ENCODE measurements at places on chromosomes 12 and 14. TPM values are rescaled to one million over a fixed set of nuclear protein-coding genes. Genes with fewer than 3 reads are reported as not detected.
A peak's percentile ranks its signal among the peaks of the same experiment; 100 is the strongest.

DNA sequence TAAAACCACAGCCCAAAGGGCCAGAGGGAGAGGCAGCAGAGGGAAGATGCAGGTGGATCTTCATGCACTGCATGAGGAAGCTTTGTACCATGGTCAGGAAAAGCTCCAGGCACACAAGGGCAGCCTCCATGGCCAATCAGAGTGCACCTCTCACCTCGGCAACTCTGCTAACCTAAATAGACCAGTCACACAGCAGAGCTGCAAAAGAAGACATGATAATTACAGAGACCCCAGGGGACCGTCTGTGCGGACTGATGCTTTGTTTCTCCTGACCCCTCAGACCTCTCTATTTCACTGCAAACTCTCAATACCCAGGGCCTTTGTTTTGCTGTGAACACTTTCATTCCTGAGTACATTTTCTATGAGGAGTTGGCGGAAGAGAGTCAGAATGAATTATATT, 10.7 kb upstream of the TCL1B start:
- no peaks in the 10 kb centered on the region for H3K27me3 ChIP-seq
- H3K4me3 ChIP-seq: no peak overlapping the region
- DNase-seq: no peak
- H3K4me1 ChIP-seq: no peaks in the 10 kb centered on the region

GRCh38 chr12:110224379-110225304, 56.4 kb upstream of the ATP2A2 start:
- H3K27ac ChIP-seq: peak overlapping the region; percentile 6
- no peaks in the 10 kb centered on the region for H3K27me3 ChIP-seq
- peak; percentile 68 for DNase-seq
- no peaks in the 10 kb centered on the region for H3K4me1 ChIP-seq
- H3K36me3 ChIP-seq: peaks cover 5% of the 10 kb centered on the region
- H3K4me3 ChIP-seq: peak overlapping the region; percentile 30

- DNase-seq: peak; percentile 97
- H3K4me3 ChIP-seq: no peak overlapping the region
- peaks cover 56% of the 10 kb centered on the region for H3K4me1 ChIP-seq
- H3K27ac ChIP-seq: peak overlapping the region; percentile 93
- H3K36me3 ChIP-seq: no peaks in the 10 kb centered on the region
- no peaks in the 10 kb centered on the region for H3K27me3 ChIP-seq
Observed at GRCh38 chr14:61561657-61562276, 133.5 kb upstream of the HIF1A start.

- no peaks in the 10 kb centered on the region for H3K36me3 ChIP-seq
- H3K27ac ChIP-seq: no peak overlapping the region
- no peaks in the 10 kb centered on the region for H3K4me1 ChIP-seq
- no peak overlapping the region for H3K4me3 ChIP-seq
- H3K27me3 ChIP-seq: no peaks in the 10 kb centered on the region
Observed at GRCh38 chr12:28360253-28360652, 170.0 kb downstream of the CCDC91 start.

GRCh38 chr12:19792028-19792427, 352.7 kb downstream of the AEBP2 start:
- H3K36me3 ChIP-seq: no peaks in the 10 kb centered on the region
- no peaks in the 10 kb centered on the region for H3K27me3 ChIP-seq
- DNase-seq: no peak
- H3K4me3 ChIP-seq: no peak overlapping the region
- H3K4me1 ChIP-seq: no peaks in the 10 kb centered on the region
- H3K27ac ChIP-seq: no peak overlapping the region

- H3K36me3 ChIP-seq: peaks cover 4% of the 10 kb centered on the region
- H3K4me1 ChIP-seq: no peaks in the 10 kb centered on the region
- no peak overlapping the region for H3K4me3 ChIP-seq
- no peaks in the 10 kb centered on the region for H3K27me3 ChIP-seq
- H3K27ac ChIP-seq: no peak overlapping the region
- no peak for DNase-seq
Observed at GRCh38 chr14:34956931-34957330, 25.9 kb upstream of the SRP54 start.

The MDGA2 gene
- polyA plus RNA-seq: not detected

GRCh38 chr12:130568501-130568900, 147.6 kb downstream of the RIMBP2 start:
- no peaks in the 10 kb centered on the region for H3K36me3 ChIP-seq
- no peak overlapping the region for H3K4me3 ChIP-seq

The FSCB gene
- not detected for polyA plus RNA-seq

- no peak for DNase-seq
- H3K4me1 ChIP-seq: no peaks in the 10 kb centered on the region
- no peaks in the 10 kb centered on the region for H3K27me3 ChIP-seq
- H3K27ac ChIP-seq: no peak overlapping the region
Observed at GRCh38 chr14:65210118-65210821, 108.0 kb upstream of the MAX start.

DNA sequence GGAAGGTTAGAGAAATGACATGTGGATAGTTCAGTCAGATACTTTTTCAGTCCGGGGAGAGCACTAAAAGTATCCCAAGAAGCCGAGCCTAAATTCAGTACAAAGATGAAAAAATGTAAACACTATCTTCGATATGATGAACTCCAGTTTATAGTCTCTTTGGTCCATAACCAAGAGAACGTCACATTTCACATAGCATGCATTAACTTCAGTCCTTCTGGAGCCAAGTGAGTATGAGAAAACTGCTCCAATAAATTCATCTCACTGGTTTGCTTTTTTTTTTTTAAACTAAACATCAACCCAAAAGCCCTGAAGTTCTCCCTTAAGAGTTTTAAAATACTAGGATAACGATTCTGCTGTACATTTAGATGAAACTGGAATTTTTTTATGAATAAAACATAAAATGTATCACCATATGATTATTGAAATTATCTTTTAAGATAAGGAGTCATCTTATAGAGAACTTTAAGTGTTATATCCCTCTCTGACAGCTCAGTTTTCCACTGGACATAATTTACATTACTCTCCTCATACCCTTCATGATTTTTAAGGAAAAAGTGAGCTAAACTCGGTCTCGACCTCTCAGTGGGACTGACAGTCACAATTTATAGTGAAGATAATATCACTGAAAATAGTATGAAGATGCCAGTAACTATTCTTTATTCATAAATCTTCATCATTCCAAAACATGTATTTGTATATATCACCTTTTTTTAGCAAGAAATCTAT, 841.5 kb upstream of the FLRT2 start:
- no peak overlapping the region for H3K27ac ChIP-seq
- no peak for DNase-seq
- no peaks in the 10 kb centered on the region for H3K27me3 ChIP-seq
- H3K4me3 ChIP-seq: no peak overlapping the region

- no peak overlapping the region for H3K27ac ChIP-seq
- DNase-seq: no peak
- no peaks in the 10 kb centered on the region for H3K4me1 ChIP-seq
- H3K27me3 ChIP-seq: no peaks in the 10 kb centered on the region
- H3K36me3 ChIP-seq: no peaks in the 10 kb centered on the region
Observed at GRCh38 chr12:81949416-81949815, 190.3 kb upstream of the PPFIA2 start.

The C14orf39 gene
- polyA plus RNA-seq: not detected

The AVPR1A gene
- 4.5 TPM for polyA plus RNA-seq

DNA sequence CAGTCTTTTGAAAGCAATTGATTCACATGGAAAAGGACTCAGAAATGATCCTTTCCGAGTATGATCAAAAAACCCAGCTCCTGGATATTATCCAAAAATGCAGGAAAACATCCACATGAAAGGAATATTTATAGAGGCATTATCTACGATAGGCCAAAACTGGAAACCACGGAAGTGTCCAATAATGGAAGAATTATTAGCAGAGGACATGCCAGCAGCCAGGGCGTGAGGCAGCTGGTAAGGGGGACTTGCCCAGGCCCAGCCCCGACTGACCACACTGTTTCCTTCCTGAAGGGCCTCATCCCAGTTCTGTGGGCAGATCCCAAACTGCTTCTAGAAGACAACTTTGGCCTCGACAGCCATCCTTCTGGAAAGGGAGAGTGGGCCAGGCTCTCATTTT, 20.5 kb downstream of the ACTN1 start:
- no peak overlapping the region for H3K4me3 ChIP-seq
- no peaks in the 10 kb centered on the region for H3K27me3 ChIP-seq
- DNase-seq: peak; percentile 75
- peaks cover 7% of the 10 kb centered on the region for H3K4me1 ChIP-seq
- H3K27ac ChIP-seq: no peak overlapping the region
- H3K36me3 ChIP-seq: no peaks in the 10 kb centered on the region

The IQSEC3 gene
- 6.9 TPM for polyA plus RNA-seq

- no peaks in the 10 kb centered on the region for H3K27me3 ChIP-seq
- DNase-seq: no peak
- peak overlapping the region; percentile 94 for H3K27ac ChIP-seq
- no peaks in the 10 kb centered on the region for H3K36me3 ChIP-seq
Observed at GRCh38 chr14:55272387-55272786, 1.2 kb downstream of the FBXO34 start.

GRCh38 chr12:44101475-44101874, 265.6 kb downstream of the TMEM117 start:
- H3K36me3 ChIP-seq: no peaks in the 10 kb centered on the region
- no peaks in the 10 kb centered on the region for H3K4me1 ChIP-seq
- H3K27me3 ChIP-seq: no peaks in the 10 kb centered on the region
- no peak overlapping the region for H3K4me3 ChIP-seq

GRCh38 chr12:105503619-105504018, 173.1 kb downstream of the C12orf75 start:
- no peak overlapping the region for H3K4me3 ChIP-seq
- DNase-seq: no peak

The RNF212B gene
- polyA plus RNA-seq: 2.8 TPM

The KERA gene
- polyA plus RNA-seq: not detected

DNA sequence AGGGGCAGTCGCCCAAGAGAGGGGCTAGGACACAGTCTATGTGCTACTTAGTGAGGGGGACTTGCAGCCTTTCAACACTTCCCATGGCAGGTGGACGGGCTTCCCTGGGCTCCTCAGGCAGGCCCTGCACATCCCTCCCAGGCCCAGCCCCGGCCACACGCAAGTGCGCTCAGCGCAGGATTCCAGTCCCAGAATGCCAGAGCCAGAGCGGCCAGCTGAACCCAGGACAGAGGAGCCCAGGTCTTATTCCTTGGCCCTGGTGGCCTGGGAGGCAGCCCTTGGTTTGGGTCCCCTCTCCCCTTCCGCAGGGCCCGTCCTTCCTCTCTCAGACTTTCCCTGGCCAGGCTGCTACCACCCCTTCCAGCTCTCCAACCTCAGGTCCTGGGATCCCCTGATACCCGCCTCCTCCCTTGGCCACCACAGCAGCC, 12.0 kb downstream of the DLK1 start:
- DNase-seq: no peak
- H3K27me3 ChIP-seq: no peaks in the 10 kb centered on the region
- H3K36me3 ChIP-seq: no peaks in the 10 kb centered on the region
- no peak overlapping the region for H3K4me3 ChIP-seq

DNA sequence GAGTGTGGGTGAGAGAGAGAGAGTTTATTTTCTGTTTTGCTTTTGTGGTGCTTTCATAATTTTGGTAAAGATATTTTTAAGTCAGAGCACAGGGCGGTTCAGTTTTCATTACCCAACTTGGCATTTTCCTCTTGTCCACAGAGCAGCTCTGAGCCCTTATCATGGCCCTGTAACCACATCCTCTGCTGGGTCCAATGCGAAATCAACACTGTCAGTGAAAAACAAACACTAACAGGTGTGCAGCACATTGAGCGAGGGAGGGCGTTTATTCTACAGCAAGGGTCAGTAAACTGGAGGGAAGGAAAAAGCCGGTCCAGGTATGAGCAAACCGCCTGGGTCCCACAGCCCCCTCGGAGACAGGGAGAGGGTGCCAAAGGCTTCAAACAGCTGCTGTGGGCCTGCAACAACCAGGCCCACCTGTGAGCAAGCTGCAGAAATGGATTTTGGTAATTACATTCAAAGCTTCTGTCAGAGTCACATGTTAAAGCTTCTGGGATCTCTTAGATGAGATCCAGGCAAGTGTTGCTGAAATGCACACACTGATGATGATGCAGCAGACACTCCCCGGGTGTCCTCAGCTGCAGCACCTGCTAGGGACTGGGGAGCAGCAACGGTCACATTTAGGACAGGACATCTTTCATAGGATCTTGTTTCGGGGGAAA, 132.7 kb upstream of the DYRK2 start:
- H3K36me3 ChIP-seq: no peaks in the 10 kb centered on the region
- H3K27me3 ChIP-seq: no peaks in the 10 kb centered on the region
- no peak overlapping the region for H3K4me3 ChIP-seq
- no peaks in the 10 kb centered on the region for H3K4me1 ChIP-seq

DNA sequence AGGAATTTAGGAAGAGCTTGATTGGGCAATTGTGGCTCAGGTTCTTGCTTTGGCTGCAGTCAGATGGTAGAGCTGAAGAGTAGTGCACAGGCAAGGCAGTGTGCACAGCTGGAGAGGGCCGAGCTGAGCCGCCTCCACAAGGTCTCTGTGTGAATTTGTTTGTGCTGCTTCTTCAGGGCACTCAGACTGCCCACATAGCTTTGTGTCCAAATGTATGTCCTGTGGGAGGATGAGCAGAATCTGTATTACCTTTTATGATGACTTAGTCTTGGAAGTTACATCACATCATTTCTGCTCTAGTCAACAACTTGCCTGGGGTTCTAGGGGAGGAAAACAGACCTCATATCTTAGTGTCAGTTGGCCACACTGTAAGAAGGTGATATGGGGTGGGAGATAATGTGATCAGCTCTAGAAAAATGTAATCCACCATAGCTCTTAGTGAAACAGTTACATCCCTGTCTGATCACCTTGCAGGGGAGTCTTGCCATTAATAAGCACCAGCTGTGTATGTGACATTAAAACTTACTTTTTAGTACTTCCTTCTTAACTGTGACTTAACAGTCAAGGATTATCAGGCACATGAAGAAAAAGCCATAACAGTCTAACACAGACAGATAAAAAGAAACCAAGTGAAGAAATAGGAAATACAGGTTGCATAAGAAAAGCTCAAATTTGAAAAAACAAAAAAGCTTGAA, 53.4 kb downstream of the RCOR1 start:
- no peak for DNase-seq
- no peaks in the 10 kb centered on the region for H3K4me1 ChIP-seq
- H3K36me3 ChIP-seq: no peaks in the 10 kb centered on the region
- no peak overlapping the region for H3K4me3 ChIP-seq
- H3K27me3 ChIP-seq: no peaks in the 10 kb centered on the region

GRCh38 chr14:32567543-32568384, 238.7 kb downstream of the AKAP6 start:
- H3K27me3 ChIP-seq: no peaks in the 10 kb centered on the region
- no peak for DNase-seq
- H3K36me3 ChIP-seq: no peaks in the 10 kb centered on the region

DNA sequence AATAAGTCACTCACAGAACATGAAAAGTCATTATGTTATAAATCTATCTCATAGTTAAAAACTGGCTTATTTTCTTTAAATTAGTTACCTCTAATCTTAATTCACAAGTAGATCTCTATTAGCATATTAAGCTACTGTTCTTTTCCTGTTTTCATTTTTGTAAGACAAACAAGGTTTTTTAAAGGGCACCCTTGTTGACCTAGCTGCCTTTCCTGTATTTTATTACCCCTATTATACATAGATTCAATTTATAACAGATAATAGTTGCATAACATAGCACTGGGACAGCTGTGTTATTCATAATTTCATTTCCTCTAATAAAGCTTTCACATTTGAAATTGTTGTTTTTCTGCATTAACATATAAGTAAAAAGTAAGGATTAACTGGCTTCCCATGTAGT, 1500.7 kb upstream of the FLRT2 start:
- H3K27me3 ChIP-seq: no peaks in the 10 kb centered on the region
- H3K36me3 ChIP-seq: no peaks in the 10 kb centered on the region
- no peak overlapping the region for H3K4me3 ChIP-seq
- H3K4me1 ChIP-seq: no peaks in the 10 kb centered on the region
- no peak for DNase-seq
- H3K27ac ChIP-seq: no peak overlapping the region

The GRIP1 gene
- polyA plus RNA-seq: 3.9 TPM

GRCh38 chr12:131438881-131439280, 272.0 kb upstream of the SFSWAP start:
- peak; percentile 89 for DNase-seq
- no peaks in the 10 kb centered on the region for H3K27me3 ChIP-seq
- H3K27ac ChIP-seq: no peak overlapping the region
- H3K4me3 ChIP-seq: no peak overlapping the region
- no peaks in the 10 kb centered on the region for H3K4me1 ChIP-seq

The NAV3 gene
- 0.34 TPM for polyA plus RNA-seq

All from kidney (tissue), 22 donors.